Activated naive CD4-positive, alpha-beta T cell treated with anti-CD3 and anti-CD28 coated beads, Interleukin-2, amount 10 ng/mL, durations not matched to agents 7 days and 5 days (primary cell): ENCODE measurements at places on chromosomes 13 and 19.

GRCh38 chr19:21474671-21475181 lies 30.7 kb upstream of the ZNF429 start:
- DNase-seq, result peak; percentile 82

DNA sequence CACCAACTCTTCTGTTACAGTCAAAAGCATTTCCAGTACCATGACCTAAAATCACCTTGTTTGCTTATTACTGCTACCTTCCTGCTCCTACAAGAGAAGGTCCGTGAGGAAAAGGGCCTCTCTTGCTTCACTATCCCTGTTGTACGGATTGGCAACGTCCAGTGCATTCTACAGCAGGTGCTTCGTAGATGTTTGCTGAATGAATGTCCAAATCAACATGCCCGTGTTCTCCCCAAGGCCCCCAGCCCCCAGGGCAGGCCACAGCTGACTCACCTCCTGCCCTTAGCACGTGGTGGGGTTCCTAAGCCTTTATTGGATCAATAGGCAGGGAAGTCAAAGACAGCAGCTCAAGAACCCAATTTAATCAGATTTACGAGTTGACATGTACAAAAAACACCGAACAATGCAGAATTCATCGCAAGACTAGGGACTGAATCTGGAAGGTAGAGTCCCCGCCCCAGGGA lies 5.5 kb upstream of the NAPA start:
- no peak for DNase-seq

DNA sequence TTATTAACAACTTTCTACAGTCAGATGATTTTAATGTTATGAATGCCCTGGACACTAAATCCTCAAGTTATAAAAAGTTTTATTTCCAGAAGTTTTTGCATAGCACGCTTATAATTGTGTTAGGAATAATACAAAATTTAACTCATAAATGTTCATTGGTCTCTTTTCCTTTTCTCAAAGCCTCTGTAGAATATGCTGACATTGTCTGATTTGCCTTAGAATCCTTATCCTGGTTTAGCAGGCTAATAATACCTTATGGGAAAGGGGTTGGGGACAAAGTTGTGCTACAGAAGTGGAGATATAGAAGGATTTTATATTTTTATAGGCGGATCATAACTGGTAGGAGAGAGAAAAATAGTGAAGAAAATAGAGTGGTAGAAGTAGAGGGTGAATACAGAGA lies 1739.6 kb downstream of the OLFM4 start:
- no peak for DNase-seq

- DNase-seq, result no peak
Observed at GRCh38 chr13:50075619-50076097, 60.4 kb downstream of the KCNRG start.

GRCh38 chr19:41076286-41076685 lies 12.0 kb upstream of the CYP2A13 start:
- DNase-seq, result no peak

- peak; percentile 92 for DNase-seq
Observed at GRCh38 chr19:20077791-20078463, at the start of gene ZNF90. Gene ZNF90 (plus strand): TSS chr19:20078000. CDS start chr19:20078133, 133 bp downstream.

GRCh38 chr13:112096959-112097358 lies 30.0 kb downstream of the SOX1 start:
- DNase-seq, result no peak

- no peak for DNase-seq
Observed at GRCh38 chr13:66195238-66195637, 1034.9 kb downstream of the PCDH9 start.

DNA sequence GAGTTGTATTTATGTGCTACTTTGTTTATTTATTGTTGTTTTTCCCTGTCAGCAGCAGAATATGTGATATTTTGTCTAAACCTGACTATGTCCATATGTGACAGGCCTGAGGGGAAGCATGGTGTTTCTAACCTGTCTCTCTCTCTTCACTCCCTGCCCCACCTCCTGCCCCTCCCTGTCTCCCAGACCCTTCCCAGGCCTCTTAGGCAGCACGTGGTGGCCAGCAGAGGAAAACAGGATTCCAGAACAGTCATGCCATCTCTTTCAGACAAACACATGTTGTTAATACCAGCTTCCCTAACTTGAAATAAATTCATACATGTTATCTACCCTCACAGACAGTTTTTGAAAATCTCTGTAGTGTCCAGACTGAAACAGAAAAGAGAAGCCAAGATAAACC lies 31.0 kb upstream of the ATP11A start:
- no peak for DNase-seq

DNA sequence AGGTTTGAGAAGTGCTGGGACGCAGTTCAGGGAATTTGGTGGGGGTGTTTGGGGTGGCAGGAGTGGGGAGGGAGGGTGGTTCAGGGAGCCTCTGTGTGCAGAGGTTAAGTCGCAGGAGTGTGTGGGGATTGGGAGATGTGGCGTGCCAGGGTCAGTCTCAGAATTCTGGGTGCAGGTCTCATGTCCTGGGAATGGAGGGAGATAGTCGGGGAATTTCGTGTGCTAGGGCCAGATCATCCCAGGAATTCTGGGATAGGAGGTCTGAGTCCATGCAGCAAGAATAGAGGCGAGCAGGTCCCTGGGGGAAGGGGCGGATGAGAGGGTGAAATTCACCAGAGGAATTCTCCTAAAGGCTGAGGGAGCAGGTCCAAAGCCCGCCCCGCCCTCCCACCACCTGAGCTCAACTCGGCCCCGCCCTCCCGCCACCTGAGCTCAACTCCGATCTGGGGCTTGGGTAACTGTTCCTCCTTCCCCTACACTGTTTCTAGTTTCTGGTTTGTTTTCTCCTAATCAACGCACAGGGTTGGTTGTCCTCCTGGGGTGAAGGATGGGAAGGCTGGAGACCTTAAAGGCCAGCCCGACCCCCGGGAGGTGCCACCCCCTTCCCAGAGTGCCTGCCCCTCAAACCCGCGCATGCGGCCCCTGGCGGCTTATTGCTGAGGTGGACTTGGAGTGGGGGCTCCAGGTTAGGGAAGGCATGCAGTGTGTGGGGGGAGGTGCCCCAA lies 15.2 kb downstream of the KCNC3 start:
- no peak for DNase-seq

- DNase-seq, result no peak
Observed at GRCh38 chr19:31629579-31630363, 280.5 kb upstream of the TSHZ3 start.

DNA sequence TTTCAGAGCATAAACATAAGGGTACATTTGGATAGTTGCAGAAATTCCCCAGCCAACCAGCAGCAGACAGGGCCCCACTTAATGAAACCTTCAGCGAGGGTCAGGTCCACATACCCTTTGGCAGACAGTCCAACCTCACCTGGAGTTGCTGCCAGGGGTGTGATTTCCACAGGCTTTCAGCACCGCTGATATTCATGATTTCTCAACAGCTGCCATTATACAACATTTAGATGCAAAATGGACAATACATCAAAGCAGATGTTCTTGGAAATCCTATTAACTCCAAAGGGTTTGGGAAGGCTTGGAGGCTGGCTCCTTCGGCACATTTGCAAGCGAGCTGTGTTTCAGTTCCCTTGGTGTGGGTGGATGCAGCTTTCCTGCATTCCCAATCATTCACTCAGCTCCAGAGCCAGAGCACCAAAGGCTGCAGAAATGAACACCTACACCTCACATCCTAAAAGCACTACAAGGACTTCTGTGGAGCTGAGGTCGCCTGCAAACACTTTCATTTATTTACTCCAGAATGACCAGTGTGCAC lies 147.2 kb upstream of the VSTM2B start:
- no peak for DNase-seq

- DNase-seq, result no peak
Observed at GRCh38 chr13:74074723-74075122, 59.5 kb downstream of the KLF12 start.

DNA sequence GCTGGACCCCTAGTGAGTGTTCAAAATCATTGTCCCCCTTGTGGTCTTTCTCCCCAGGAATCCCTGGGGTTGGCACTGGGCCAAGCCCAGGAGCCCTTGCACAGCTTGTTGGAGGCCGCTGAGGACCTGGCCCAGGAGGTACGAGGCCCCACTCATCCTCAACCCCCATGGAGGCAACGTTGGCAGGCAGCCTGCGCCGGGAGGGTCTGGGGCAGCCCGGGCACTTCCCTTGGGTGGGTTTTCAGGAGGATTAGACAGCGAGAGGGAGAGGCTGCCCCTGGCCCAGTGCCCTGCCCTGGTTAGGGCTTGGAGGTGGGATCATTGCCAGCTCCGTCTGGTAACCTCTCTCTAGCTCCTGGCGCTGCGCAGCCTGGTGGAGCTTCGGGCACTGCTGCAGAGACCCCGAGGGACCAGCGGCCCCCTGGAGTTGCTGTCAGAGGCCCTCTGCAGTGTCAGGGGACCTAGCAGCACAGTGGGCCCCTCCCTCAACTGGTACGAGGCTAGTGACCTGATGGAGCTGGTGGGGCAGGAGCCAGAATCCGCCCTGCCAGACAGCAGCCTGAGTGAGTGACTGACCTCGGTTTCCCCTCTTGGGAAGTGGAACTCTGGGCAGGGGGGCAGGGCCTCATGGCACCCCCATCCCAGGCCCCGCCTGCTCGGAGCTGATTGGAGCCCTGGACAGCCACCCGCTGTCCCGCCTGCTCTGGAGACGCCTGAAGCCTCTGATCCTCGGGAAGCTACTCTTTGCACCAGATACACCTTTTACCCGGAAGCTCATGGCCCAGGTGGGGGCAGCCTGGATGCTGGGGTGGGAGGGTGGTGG lies 3.0 kb downstream of the ABCA7 start:
- no peak for DNase-seq

DNA sequence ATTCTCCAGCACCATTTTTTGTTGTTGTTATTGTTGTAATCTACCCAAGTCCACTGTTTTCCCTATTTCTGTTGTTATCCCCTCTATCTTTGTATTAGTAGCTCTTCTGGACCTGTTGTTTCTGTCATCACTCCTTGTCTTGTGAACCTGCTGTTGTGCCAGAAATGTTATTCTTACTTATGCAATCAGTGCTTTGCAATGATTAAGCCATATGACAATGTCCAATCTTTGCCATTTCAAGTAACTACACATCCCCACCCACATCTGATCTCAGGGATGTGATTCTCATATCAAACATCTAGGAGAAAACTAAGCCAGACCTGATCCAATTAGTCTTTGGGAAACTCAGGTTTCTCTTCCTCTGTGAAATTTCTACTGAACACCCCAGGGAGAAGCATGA lies 472.6 kb upstream of the KLHL1 start:
- DNase-seq, result no peak

DNA sequence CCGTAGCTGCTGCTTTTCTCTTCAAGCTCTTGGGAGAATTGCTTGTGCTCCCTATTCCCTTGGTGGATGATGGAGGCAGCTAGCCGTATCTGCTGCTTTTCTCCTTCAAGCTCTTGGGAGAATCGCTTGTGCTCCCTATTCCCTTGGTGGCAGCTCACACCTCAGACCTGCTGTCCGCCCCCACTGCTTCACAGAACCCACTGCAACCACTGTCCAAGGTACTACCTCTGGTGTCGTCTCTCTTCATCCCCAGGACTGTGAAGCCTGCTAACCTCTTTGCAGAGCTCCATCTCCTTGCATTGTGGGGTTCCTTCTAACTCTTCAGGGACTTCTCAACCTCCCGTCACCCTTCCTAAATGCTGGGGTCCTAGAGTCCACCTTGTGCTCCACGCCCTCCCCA lies 4.6 kb upstream of the ERVK3-1 start:
- no peak for DNase-seq

GRCh38 chr19:42280815-42281145 lies 11.7 kb downstream of the CIC start:
- DNase-seq, result no peak

DNA sequence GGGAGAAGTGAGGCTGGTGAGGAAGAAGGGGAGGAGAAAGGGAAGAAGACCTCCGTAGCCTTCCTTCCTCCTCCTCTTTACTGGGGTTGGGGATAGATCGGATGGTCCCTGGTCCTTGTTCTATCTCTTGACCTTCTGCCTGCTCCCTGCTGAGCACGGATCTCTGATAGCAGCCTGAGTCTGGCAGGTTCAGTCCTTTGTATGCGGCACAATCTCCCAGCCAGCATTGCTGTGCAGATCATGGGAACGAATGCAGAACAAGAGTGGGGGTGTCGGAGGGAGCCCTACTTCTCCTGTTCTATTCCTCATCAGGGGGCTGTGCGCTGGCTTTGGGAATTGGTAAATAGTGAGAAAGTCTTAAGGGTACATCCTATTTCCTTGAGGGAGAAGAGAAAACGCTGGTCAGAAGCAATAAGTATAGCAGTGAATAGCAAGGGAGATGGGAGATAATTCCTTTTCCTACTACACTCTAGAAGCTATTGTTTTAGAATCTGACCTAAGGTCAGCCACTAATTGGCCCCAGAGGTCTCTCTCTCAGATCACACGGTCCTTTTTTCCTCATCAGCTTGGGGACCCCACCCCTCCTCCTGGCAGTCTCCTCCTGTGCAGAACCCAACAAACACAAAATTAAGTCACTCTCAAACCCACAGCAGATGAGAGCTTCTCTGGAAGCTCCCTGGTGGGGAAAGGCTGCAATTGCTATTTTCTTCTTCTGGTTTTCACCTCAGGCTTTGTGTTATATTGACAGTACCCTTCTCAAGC lies 41.0 kb downstream of the KL start:
- DNase-seq, result no peak

- no peak for DNase-seq
Observed at GRCh38 chr19:37899966-37900365, 6.4 kb downstream of the WDR87 start.

- DNase-seq, result peak; percentile 86
Observed at GRCh38 chr19:45404557-45405434, at the start of gene PPP1R13L. Gene PPP1R13L (minus strand): TSS chr19:45405069. CDS start chr19:45398318, 6,751 bp downstream.

DNA sequence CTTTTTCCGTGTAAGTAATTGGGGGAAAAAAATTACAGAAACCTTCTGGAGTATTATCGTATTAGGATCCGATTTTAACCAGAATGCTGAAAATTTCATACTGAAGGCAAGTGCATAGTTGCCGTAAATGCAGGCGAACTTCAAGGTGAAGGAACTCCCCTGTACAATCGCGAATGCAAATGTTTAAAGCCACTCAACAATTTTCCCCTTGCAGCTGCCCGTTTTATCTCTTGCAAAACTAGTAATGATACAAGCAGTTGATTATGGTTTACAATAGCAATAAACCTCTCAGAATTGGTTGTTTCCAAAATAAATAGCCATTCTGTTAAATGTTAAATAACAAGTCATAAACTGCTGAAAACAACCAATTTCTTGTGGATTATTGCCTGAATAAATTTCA lies 105.7 kb downstream of the DNAJC15 start:
- no peak for DNase-seq

DNA sequence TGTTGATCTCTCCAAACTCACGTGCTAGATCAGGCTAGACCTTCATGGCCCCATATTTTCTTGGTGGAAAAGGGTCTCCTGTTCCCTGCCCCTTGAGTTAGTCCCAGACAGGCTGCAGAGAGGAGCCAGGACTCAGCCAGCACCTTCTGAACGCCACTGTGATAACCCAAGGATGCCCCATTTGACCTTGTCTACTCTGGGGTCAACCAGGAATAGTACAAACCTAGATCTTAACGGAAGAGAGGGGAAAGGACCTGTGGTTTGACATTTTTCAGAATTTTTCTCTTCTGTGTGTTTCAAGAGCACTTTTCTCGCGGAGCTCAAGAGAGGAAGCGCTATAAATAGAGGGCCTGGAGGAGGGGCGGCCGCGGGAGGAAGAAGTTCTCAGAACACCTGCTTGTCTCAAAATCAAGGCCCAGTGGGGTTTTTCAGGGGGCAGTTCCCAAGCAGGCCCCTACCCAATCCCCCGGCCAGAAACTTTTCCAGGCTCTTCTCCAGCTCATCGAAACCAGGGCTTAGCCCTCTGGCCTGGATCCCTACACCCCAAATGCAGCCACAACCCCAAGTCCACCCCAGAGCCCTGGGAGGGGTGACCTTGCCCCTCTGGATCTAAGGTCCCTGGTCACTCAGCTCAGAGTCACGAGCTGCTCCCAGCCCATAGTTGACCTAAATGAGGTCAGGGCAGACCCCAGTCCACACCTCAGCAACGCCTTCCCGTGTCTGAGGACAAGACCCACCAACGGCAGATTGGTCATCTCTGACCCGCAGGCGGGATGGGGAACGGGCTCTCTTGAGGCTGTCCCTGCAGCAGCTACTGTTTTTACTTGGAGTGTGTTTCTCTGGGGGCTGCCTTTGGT lies 75.6 kb upstream of the TM9SF2 start:
- DNase-seq, result peak; percentile 76
